Activated CD8-positive, alpha-beta T cell treated with anti-CD3 and anti-CD28 coated beads for 36 hours (primary cell): ENCODE measurements at places on chromosomes 3 and 15. TPM values are rescaled to one million over a fixed set of nuclear protein-coding genes. Genes with fewer than 3 reads are reported as not detected.

GRCh38 chr15:38085114-38085513 lies 150.7 kb downstream of the TMCO5A start:
- H3K4me3 ChIP-seq, result no peak overlapping the region
- peak; percentile 13 for DNase-seq
- H3K27ac ChIP-seq, result no peak overlapping the region
- peaks cover 10% of the 10 kb centered on the region for H3K4me1 ChIP-seq

- no peaks in the 10 kb centered on the region for H3K36me3 ChIP-seq
- DNase-seq, result no peak
- no peaks in the 10 kb centered on the region for H3K4me1 ChIP-seq
- H3K27ac ChIP-seq, result no peak overlapping the region
Observed at GRCh38 chr3:135216659-135217058, 421.6 kb downstream of the EPHB1 start.

- no peaks in the 10 kb centered on the region for H3K27me3 ChIP-seq
- no peak overlapping the region for H3K4me3 ChIP-seq
- H3K4me1 ChIP-seq, result peaks cover 6% of the 10 kb centered on the region
- H3K36me3 ChIP-seq, result no peaks in the 10 kb centered on the region
Observed at GRCh38 chr3:114439284-114439683, 145.5 kb downstream of the TIGIT start.

GRCh38 chr3:191366675-191367074 lies 36.3 kb upstream of the UTS2B start:
- H3K36me3 ChIP-seq, result peaks cover 2% of the 10 kb centered on the region
- no peaks in the 10 kb centered on the region for H3K4me1 ChIP-seq

CSK gene
- 260 TPM for total RNA-seq

DNA sequence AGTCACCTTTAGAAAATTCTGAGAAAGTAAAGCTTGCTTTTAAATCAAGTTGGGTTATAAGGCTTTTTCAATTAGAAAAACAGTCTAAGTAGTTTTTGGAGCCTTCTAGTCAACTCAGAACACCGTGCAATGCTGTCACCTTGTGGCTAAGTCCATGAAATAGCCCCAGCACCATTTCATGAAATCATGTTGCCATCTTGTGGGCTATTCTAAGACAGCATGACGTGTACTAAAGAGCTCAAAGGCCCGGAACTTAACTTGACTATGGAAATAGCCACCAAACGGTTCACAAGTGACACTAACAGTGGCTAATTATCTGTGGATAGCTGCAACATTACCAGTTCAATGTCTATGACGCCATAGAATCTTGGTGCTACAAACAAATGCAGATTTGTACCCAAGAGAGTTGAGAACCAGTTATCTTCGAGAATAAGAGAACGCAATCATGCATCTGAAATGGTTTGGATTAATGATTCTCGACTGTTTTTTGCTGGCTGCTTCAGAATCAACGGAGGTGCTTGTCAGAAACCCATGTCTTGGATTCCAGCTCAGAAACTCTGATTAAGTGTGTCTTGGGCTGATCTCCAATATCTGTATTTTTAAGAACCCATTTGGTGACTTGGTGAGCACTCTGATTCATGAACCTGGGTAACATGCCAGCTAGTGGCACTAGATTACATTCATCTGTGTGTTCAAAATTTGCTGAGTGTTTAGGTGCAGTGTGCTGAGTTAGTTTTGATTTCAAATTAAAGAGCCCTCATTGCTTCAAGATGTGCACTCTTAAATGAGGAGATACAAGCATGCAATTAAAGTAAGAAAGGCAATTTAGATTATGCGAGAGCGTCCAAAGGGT lies 111.2 kb upstream of the MCTP2 start:
- H3K4me1 ChIP-seq, result no peaks in the 10 kb centered on the region
- peak; percentile 70 for DNase-seq
- no peaks in the 10 kb centered on the region for H3K36me3 ChIP-seq

USP4 gene
- total RNA-seq, result 62.4 TPM

GRCh38 chr15:81376231-81376630 lies 2.2 kb upstream of the TMC3 start:
- H3K4me1 ChIP-seq, result no peaks in the 10 kb centered on the region
- no peaks in the 10 kb centered on the region for H3K36me3 ChIP-seq
- no peak for DNase-seq
- no peak overlapping the region for H3K4me3 ChIP-seq
- H3K27me3 ChIP-seq, result no peaks in the 10 kb centered on the region
- no peak overlapping the region for H3K27ac ChIP-seq

DNA sequence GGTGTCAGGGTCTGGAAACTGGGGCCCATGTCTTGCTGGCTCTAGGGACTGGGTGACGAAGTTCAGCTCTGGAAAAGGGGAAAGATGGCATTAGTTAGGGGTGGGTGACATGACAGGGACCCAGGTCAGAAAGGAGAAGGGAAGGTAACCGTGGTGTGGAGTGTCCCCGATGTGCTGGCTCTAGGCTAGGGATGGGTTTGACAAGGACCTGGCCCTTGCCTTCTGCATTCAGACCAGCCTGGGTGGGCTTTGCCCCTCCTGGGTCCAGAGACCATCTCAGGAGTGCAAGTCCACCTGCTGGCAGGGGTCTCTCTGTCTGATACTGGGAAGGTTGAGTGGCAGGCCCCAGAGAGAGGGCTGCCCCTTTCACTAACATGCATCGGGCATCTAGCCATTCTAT lies 28.7 kb upstream of the ATP2B2 start:
- no peaks in the 10 kb centered on the region for H3K36me3 ChIP-seq
- no peak for DNase-seq
- H3K27me3 ChIP-seq, result peaks cover 16% of the 10 kb centered on the region
- H3K4me1 ChIP-seq, result no peaks in the 10 kb centered on the region

ZIC4 gene
- total RNA-seq, result not detected

GRCh38 chr3:111782943-111783342 lies 76.1 kb upstream of the PHLDB2 start:
- no peaks in the 10 kb centered on the region for H3K36me3 ChIP-seq
- no peak overlapping the region for H3K4me3 ChIP-seq
- H3K27me3 ChIP-seq, result no peaks in the 10 kb centered on the region
- no peak for DNase-seq
- no peak overlapping the region for H3K27ac ChIP-seq

THBS1 gene
- 1.1 TPM for total RNA-seq

DNA sequence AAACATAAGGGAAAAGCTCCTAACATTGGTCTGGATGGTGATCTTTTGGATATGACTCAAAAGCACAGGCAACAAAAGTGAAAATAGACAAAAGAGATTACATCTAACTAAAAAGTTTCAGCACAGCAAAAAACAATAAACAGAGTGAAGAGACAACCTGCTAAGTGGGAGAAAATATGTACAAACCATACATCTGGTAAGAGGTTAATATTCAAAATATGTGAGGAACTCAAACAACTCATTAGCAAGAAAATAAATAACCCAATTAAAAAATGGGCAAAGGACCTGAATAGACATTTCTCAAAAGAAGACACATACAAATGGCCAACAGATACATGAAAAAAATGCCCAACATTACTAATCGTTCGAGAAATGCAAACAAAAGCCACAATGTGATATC lies 19.0 kb upstream of the NR1I2 start:
- H3K36me3 ChIP-seq, result no peaks in the 10 kb centered on the region
- peaks cover 32% of the 10 kb centered on the region for H3K27me3 ChIP-seq
- no peak overlapping the region for H3K4me3 ChIP-seq
- DNase-seq, result no peak
- no peaks in the 10 kb centered on the region for H3K4me1 ChIP-seq
- no peak overlapping the region for H3K27ac ChIP-seq

DNA sequence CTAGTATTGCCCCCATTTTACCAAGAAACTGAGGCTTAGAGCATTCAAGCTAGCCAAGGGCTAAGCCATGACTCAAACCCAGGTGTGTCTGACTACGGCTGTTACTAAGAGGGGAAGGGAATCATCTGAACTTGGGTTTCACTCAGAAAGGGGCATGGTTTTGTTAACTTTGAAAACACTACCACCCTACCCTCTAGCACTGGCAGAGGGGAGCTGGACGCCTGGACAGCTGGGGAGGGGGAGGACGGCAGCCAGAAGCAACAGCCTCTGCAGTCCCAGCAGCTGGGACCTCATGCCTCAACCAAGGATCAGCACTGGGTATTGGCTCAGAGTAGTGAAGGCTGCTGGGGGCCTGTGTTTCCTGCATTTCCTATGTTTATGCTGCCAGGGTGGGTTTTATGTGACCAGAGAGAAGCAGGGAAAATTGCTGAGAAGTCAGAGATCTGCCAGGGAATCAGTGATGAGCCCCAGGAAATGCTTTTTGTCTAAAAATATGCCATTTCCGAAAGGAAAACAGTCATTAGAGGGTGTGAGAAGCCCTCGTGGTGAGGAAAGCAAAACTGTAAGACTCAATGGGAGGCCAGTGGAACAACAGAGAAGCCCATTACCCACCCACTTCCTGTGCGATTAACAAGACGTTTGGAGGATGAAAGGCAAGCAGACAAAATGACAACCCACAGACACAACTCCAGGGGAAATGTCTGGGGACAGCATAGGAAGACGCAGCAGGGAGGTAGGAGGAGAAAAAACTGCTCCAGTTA lies 41.2 kb downstream of the LIPC start:
- peaks cover 8% of the 10 kb centered on the region for H3K36me3 ChIP-seq
- peak overlapping the region; percentile 64 for H3K4me3 ChIP-seq
- H3K27me3 ChIP-seq, result no peaks in the 10 kb centered on the region

SPRED1 gene
- 0.96 TPM for total RNA-seq

DNA sequence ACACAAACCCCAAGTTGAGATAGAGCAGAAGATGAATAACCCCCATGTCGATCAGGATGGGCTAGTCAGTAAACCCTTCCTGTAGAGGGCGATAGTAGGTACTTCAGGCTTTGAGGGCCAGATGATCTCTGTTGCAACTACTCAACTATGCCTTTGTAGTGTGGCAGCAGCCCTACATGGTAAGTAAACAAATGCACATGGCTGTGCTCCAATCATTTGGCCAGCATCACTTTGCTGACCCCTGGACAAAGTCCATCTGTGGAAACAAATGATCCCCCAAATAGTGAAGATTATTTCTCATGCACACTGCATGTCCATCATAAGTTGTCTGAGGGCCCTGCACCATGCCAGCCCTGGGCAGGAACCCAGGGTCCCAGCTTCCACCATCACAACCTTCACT lies 402.2 kb upstream of the PROK2 start:
- H3K4me1 ChIP-seq, result peaks cover 10% of the 10 kb centered on the region
- DNase-seq, result no peak
- H3K27me3 ChIP-seq, result peaks cover 10% of the 10 kb centered on the region
- H3K4me3 ChIP-seq, result no peak overlapping the region

DNA sequence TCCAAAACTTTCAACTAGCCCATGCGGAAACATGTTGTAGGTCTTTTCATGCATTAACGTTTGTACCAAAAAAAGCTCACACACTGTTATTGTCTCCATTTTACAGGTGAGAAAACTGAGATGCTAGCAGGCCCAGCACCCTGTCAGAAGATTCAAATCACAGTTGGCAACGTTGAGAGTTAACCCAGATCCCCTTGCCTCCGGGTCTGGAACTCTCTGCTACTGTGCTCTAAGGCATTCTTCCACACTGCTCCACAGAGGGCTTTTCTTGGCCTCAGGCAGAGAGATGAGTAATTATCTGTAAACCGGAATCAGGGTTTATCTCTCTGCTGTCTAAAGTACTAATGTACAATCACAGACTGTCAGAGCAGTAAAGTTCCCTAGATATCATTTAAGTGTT lies 186.0 kb upstream of the LPP start:
- DNase-seq, result no peak
- H3K27ac ChIP-seq, result no peak overlapping the region
- no peak overlapping the region for H3K4me3 ChIP-seq
- H3K27me3 ChIP-seq, result no peaks in the 10 kb centered on the region

GRCh38 chr15:60479361-60480110 lies 594 bp upstream of the ICE2 start:
- H3K27me3 ChIP-seq, result no peaks in the 10 kb centered on the region
- peaks cover 34% of the 10 kb centered on the region for H3K36me3 ChIP-seq
- DNase-seq, result peak; percentile 38
- H3K4me1 ChIP-seq, result peaks cover 56% of the 10 kb centered on the region
- H3K27ac ChIP-seq, result peak overlapping the region; percentile 96

GRCh38 chr3:39809995-39810595 lies 686 bp downstream of the MYRIP start:
- peaks cover 12% of the 10 kb centered on the region for H3K4me1 ChIP-seq
- H3K27ac ChIP-seq, result no peak overlapping the region
- no peaks in the 10 kb centered on the region for H3K36me3 ChIP-seq
- peaks cover 47% of the 10 kb centered on the region for H3K27me3 ChIP-seq

DNA sequence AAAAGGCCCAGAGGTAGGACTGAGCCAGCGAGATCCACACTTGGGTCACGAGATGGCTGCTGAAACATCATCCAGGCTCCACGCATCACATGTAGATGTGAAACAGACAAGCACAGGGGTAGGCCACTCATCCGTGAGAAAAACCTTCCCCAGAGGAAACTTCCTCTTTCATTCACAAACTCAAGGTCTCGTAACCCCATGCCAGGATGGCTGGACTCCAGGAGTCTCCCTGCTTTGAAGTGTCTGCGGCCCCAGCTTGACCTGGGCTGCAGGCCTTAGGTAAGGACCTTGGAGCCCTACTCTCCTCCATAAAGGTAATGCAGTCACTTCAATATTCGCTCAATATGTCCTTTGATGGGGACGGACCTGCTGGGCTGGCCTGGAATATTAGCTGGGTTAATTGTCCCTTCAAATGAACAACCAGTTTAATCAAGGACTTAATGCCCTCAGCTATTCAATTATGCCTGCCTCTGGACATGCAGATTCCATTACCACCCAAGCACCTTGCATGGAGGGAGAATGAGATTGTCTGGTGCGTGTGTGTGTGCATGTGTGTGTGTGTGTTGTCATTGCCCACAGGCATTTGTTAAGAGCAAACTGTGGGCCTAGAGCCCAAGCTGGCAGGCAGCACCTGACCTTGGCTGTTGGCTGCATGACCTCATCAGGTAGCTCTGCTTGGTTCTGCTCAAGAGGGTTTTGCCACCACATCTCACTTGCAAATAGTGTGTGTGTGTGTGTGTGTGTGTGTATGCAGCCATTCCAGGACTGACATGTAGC lies 186.9 kb upstream of the TLE3 start:
- no peak overlapping the region for H3K27ac ChIP-seq
- no peaks in the 10 kb centered on the region for H3K36me3 ChIP-seq
- H3K4me1 ChIP-seq, result peaks cover 11% of the 10 kb centered on the region
- no peaks in the 10 kb centered on the region for H3K27me3 ChIP-seq

DNA sequence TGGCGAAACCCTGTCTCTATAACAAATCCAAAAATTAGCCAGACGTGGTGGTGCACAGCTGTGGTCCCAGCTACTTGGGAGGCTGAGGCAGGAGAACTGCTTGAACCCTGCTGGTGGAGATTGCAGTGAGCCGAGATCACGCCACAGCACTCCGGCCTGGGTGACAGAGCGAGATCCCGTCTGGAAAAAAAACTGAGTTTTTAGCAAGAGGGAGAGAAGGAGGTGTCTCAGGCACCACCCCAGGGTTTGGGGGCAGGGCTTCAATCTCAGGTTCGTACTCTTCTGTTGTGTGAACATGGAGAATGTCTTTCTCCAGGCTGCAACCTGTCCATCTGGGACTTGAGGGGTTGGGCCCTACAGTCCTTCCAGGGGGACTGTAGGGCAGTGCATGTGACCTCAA lies 2.7 kb downstream of the CHRNA3 start:
- no peak overlapping the region for H3K27ac ChIP-seq
- no peak overlapping the region for H3K4me3 ChIP-seq
- no peaks in the 10 kb centered on the region for H3K36me3 ChIP-seq
- H3K27me3 ChIP-seq, result peaks cover 34% of the 10 kb centered on the region

CDHR4 gene
- not detected for total RNA-seq

STRA6 gene
- total RNA-seq, result 0.51 TPM

TGM5 gene
- total RNA-seq, result 0.22 TPM

CPN2 gene
- not detected for total RNA-seq
